ENCODE measurements at places on chromosomes 2 and 18.
A peak's percentile ranks its signal among the peaks of the same experiment; 100 is the strongest.

- DNase-seq: peak; percentile 29
Measured at GRCh38 chr2:221518935-221519625, 53.0 kb downstream of the EPHA4 start.

- DNase-seq: no peak
Measured at GRCh38 chr2:214311931-214312749, 98.7 kb upstream of the VWC2L start.

- no peak for DNase-seq
Measured at GRCh38 chr2:109001201-109001600, 12.2 kb upstream of the EDAR start.

GRCh38 chr2:142544173-142544572 is 333.3 kb upstream of the KYNU start:
- no peak for DNase-seq

GRCh38 chr2:189402932-189403331 is 38.3 kb upstream of the WDR75 start:
- DNase-seq: no peak

Data from CD4-positive, alpha-beta T cell treated with Interleukin-17A for 1 hour (primary cell).